ENCODE measurements at places on chromosomes 3 and 15. TPM values are rescaled to one million over a fixed set of nuclear protein-coding genes. Genes with fewer than 3 reads are reported as not detected.
A peak's percentile ranks its signal among the peaks of the same experiment; 100 is the strongest.

DNA sequence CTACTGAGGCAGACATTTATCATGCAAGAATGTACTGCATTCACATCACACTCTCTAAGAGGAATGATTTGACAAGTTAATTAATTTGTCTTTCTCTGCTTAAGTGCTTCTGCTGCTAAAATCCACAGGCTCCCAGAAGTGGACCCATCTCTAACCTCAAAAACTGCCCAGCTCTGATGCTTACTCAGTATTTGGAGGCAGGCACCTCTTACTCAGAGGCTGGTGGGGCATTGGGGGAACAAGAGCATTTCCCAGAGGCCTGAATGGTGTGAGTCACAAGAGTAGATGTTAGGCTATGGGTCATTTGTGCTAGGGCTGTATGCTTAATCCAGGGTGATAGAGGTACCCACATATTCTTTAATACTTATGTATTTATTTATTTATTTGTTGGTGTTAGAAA lies 34.4 kb upstream of the HCN4 start:
- no peak for DNase-seq

GRCh38 chr15:95302206-95302605 lies 1028.3 kb upstream of the NR2F2 start:
- no peak for DNase-seq

- no peak for DNase-seq
These were observed 74.6 kb upstream of the ACAD9 start for GRCh38 chr3:128804811-128805155.

DNA sequence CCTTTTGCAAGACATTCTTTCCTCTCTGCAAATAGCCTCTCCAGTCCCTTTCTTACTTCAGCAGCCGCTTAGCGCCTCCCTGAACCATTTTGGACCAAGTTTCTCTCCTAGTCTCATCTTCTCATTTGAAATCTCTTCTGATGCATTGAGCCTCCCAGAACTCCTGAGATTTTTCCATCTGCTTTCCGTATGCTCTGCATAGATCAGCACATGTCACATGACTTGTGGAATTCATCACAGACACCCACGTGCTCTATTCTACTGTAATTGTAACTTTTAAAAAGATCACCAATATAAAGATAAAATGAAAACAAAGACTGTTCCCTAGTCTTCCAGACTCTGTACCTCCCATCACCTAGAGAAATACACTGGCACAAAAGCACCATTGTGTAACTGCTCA lies 100.7 kb downstream of the GADL1 start:
- no peak for DNase-seq

DNA sequence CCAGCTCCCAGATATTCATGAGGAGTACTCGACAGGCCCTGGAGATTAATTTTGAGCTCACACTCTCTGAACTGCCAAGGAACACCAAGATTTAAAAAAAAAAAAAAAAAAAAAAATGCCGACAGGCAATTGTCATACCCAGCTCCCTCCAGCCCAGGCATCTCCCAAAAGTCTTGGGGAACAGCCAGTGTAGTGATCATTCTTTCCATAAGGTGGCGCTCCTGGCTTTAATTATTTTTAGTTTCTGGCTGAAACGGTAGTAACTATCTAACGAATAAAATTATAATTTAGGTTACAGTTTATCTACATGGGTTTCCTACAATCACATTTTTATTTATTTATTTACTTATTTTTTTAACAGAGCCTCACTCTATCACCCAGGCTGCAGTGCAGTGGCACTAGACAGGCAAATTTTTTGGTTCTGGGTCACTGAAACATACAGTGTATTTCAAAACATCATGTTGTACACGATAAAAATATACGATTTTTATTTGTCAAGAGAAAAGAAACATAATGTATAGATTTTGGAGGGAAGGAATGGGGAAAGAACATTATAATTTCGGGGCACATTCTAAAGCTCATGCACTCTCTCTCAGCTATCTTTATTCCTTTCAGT lies 157.3 kb downstream of the ADAMTS9 start:
- DNase-seq, result no peak

DNA sequence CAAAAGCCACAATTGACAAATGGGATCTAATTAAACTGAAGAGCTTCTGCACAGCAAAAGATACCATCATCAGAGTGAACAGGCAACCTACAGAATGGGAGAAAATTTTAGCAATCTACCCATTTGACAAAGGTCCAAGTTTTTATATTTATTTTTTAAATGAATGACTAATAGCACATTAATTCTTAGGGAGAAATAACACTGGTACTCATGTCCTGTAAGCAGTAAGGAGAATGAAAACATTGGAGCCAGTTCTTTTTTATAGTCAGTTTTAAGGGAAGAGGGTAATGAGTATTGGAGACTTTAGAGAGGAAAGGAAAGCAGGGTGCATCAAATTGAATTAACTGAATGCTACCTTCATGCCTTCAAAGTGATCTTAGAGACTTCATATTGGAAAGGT lies 404.7 kb upstream of the TGFBR2 start:
- DNase-seq, result no peak

- DNase-seq, result no peak
These were observed 33.7 kb downstream of the TJP1 start for GRCh38 chr15:29788433-29789034.

- no peak for DNase-seq
These were observed 75.2 kb upstream of the ADAMTSL3 start for GRCh38 chr15:83578691-83579090.

DNA sequence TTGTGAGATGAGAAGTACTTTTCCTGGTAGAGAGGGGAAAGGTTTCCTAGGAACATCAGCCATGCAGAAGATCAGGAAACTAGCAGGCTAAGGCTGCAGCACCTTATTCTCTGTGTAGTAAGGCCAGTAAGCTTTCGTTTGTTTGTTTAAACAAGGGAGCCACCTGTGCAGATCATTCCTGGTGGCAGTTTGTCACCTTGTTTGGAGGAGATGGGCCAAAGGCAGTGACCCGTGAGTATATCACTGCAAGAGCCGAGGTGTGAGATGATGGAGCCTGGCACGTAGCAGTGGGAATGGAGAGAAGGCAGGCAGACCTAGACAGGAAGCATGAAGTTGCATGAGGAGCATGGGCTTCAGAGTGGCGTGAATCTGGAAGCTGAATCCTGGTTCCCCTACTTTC lies 19.6 kb downstream of the ATG7 start:
- DNase-seq, result no peak

- no peak for DNase-seq
These were observed 46.0 kb downstream of the PPCDC start for GRCh38 chr15:75069301-75069925.

DNA sequence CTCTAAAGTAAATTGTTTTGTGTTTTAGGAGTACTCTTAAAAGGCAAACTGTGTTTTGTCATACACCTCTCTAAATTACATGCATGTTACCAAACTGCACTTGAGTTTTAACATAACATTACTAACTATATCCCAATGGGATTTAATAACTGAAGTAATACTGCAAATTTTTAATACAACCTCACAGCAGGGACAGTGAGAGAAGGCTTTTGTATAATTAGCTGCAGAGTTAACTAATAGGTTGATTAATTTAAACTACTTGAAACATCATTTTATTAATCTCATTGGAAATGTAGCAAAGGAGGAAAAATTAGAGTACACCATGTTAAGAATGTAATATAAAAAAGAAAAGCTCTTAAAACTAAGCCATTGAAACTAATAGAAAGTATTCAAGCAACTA lies 417.3 kb downstream of the CADM2 start:
- no peak for DNase-seq

GRCh38 chr3:126544596-126545281 lies 14.0 kb downstream of the C3orf22 start:
- DNase-seq, result peak; percentile 27

GRCh38 chr3:129428007-129428375 lies 445 bp downstream of the EFCAB12 start:
- no peak for DNase-seq

GRCh38 chr15:87910301-87910700 lies 346.2 kb downstream of the NTRK3 start:
- DNase-seq, result no peak

DNA sequence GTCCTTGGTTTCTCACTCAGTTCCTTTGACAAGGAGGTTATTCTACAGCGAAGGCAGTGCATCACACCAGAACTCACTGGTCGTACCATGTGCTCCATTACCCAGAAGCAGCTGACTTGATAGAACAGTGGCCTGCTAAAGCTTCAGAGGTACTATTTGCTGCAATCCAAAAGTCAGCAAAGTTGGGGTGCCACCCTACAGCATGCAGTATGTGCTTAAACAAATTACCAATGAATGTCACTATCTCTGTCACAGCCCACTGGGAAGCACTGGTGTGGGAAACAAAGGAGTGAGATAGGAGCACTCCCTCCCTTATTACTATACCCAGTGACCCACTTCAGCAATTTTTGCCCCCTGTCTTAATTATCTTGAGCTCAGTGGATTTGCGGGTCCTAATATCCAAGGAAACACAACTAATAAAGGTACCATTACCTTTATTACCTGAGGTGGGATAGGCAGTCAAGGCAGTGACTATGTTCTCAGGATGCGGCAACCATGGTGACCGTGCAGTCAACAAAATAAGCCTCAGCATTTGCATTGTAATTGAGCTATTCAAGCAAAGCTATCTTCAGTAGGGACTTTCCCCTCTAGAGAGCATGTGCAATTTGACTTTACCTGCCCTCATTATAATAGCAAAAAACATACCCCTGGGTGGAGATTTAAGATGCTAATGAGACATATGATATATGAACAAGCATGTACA lies 199.4 kb downstream of the OCA2 start:
- no peak for DNase-seq

- DNase-seq, result no peak
These were observed 113.3 kb downstream of the SMAD6 start for GRCh38 chr15:66815318-66815717.

DNA sequence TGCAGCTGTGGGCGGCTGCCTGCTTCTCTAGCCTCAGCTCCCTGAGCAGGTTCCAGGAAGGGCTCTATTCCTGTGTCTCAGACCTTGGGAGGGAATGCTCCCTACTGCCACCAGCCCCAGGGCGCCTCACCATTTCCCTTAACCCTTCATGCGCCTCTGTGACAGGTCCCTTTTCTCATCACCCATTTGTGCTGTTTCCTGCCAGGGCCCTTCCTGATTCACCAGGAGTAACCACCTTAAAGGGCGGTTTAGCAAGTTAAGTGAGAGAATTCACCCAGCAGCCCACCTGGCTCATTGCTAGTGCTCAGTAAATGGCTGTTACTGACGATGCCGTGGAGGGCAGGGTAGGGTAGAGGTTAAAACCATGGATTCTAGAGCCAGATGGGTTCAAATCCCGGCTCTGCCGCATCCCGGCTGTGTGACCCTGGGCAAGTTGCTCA lies 87.8 kb downstream of the WNT7A start:
- DNase-seq, result no peak

DNA sequence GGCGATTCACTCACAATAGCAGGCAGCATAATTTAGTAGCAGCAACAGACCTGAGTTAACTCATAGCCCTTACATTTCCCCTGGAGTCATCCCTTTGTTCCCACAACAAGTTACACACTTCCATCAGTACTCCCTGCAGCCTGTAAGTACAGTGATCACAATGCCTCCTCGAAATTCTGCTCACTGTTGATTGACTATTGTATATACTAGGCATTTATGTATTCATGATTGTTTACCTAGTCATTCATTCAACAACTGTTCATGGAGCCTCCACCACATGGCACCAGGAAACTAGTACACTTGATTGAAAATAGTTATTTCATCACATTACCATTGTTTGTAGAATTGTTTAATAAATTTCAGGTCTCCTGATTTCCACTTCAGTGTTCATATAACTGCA lies 71.4 kb upstream of the P3H2 start:
- DNase-seq, result no peak

DNA sequence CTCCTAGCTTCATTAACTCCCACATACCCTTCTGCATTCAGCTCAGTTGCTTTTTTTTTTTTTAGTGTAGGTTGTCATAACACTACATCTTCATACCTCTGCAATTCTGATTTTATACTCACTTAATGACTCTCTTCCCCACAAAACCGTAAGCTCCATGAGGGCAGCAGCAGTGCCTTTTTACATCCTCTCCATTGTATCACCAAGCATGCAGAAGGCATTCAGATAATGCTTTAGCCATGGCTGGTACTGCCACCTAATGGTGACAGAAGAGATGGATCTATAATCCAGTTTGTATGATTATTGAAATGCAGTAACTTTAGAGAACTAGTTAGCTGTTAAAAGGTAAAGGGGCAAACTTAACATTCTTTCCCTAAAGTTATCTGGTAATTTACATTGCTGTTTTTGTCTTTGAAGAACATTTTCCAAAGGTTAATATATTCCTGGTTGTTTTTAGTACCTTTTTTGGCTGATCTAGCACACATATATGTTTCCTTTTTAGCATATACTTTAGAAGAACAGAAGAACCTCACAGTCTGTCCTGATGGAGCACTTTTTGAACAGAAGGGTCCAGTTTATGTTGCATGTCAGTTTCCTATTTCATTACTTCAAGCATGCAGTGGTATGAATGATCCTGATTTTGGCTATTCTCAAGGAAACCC lies 36.8 kb downstream of the ATP1B3 start:
- DNase-seq, result peak; percentile 69

DNA sequence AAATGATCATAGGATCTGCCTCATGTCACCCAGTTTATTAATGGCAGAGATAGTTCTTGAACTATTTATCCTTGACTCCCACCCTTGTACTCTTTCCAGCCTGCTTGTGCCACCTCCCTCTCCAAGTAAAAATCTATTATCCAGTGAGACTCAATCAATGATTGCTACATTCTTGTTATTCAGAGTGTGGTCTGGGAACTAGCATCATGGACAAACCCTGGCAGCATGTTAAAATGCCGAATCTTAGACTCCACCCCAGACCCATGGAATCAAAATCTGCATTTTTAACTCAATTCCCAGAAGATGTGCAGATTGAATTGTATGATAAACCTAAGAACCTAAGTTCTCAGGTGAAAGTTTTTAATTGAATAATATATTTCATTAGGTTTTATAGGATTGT lies 34.7 kb upstream of the PYDC2 start:
- no peak for DNase-seq

- no peak for DNase-seq
These were observed 19.3 kb downstream of the MINAR1 start for GRCh38 chr15:79451361-79451999.

DNA sequence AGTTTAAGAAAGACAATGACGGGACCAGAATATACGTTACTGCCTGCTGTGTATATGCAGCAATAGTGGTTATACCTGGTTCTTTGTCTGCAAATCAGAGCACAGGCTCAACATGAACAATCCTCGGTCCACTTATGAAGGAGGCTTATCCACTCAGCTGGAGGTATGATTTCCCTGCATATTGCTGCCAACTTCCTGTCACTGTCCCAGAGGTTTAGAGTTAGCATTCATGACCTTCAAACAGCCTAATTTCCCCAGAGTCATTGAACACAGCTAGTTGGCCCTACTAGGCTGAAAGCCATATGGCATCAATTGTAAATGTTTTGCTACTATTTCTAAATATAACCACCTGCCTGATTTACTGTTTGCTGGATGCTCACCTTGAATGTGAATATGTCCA lies 224.9 kb upstream of the ZNF717 start:
- no peak for DNase-seq

- DNase-seq, result no peak
These were observed 327.0 kb downstream of the FEZF2 start for GRCh38 chr3:62046326-62046725.

Gene REC114
- total RNA-seq, result not detected

Gene BFSP2
- 2.1 TPM for total RNA-seq

Gene ESYT3
- total RNA-seq, result 0.26 TPM

Gene A4GNT
- not detected for total RNA-seq

Gene NR2E3
- total RNA-seq, result not detected

Gene ISG20
- total RNA-seq, result 379 TPM

Gene GABRA5
- not detected for total RNA-seq

Gene P2RY13
- not detected for total RNA-seq

Gene GNAI2
- 450 TPM for total RNA-seq

Gene RPLP1
- total RNA-seq, result 1,605 TPM

Measured in activated CD8-positive, alpha-beta memory T cell treated with anti-CD3 and anti-CD28 coated beads, Interleukin-2, amount 10 ng/mL, durations not matched to agents 7 days and 5 days (primary cell).